ENCODE measurements at places on chromosomes 1 and 21. TPM values are rescaled to one million over a fixed set of nuclear protein-coding genes. Genes with fewer than 3 reads are reported as not detected.
A peak's percentile ranks its signal among the peaks of the same experiment; 100 is the strongest.

Gene ADCY10
- 0.22 TPM for total RNA-seq

Gene TMEM79
- total RNA-seq = 1.5 TPM

Gene SAMD11
- 2.4 TPM for total RNA-seq

Gene SPATA46
- total RNA-seq = not detected

Gene C1orf159
- total RNA-seq = 3.8 TPM

GRCh38 chr1:46188295-46189030 lies 9.8 kb downstream of the POMGNT1 start:
- H3K27ac ChIP-seq = peak overlapping the region; percentile 66
- H3K36me3 ChIP-seq = peaks cover 40% of the 10 kb centered on the region
- no peak for DNase-seq
- H3K4me1 ChIP-seq = peaks cover 36% of the 10 kb centered on the region
- H3K27me3 ChIP-seq = no peaks in the 10 kb centered on the region

DNA sequence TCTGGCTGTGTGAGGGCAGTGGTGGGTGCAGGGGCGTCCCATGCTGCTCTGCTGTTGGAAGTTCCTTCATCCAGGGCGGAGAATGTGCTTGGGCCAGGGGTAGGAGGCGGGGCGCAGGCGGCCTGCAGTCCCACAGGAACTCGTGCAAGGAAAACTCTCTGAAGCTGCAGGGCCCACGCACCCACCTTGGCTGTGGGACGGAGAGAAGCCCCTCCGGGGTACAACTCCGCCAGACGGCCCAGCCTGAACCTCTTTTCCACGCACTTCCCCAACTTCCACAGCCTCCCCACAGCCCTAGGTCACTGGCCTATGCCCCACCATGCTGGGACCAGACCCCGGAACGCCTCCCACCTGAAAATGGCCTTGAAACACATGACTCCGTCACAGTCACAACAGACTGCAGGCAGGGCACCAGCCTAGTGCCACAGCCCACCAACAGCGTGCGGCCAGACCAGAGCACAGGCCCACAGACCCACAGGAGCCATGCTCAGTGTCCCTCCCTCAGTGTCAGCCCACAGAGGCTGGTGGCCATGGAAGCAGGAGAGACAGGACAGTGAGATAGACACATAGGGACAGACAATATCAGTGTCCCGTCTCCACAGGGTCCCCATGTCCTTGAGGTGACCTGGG lies 47.8 kb downstream of the WNT9A start:
- no peaks in the 10 kb centered on the region for H3K36me3 ChIP-seq
- no peaks in the 10 kb centered on the region for H3K4me1 ChIP-seq
- no peak overlapping the region for H3K4me3 ChIP-seq
- H3K27me3 ChIP-seq = no peaks in the 10 kb centered on the region

DNA sequence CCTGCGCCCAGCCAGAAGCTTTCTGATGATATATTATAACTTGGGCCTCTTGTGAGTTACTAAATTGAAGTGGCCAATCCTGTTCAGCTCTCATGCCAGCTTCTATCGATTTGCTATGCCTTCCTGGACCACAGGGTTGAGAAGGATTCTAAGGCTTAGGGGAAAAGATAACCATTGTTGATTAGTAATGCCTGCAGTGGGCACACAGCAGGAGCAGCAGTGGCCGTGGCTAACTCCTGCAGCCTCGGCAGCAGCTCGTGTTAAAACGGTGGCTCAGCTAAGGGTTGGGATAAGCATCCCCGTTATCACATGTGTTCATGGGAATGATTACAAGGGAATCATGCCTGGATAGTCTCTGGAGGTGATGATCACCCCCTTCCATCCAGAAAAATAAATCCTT lies 20.5 kb upstream of the KCNE2 start:
- no peaks in the 10 kb centered on the region for H3K27me3 ChIP-seq
- peak overlapping the region; percentile 62 for H3K27ac ChIP-seq
- H3K4me1 ChIP-seq = peaks cover 33% of the 10 kb centered on the region
- no peaks in the 10 kb centered on the region for H3K36me3 ChIP-seq

Gene AKNAD1
- total RNA-seq = not detected

- H3K36me3 ChIP-seq = no peaks in the 10 kb centered on the region
- H3K27ac ChIP-seq = no peak overlapping the region
- no peaks in the 10 kb centered on the region for H3K4me1 ChIP-seq
- H3K27me3 ChIP-seq = no peaks in the 10 kb centered on the region
- DNase-seq = no peak
Observed at GRCh38 chr21:28538987-28539622, 453.6 kb downstream of the LTN1 start.

- H3K36me3 ChIP-seq = no peaks in the 10 kb centered on the region
- no peak overlapping the region for H3K27ac ChIP-seq
- DNase-seq = no peak
- H3K4me1 ChIP-seq = peaks cover 31% of the 10 kb centered on the region
- peak overlapping the region; percentile 63 for H3K4me3 ChIP-seq
Observed at GRCh38 chr1:235648407-235648907, 1.1 kb downstream of the GNG4 start.

All from left ventricle myocardium inferior (tissue), 1 donor.